ENCODE measurements at places on chromosomes 12 and 14.
A peak's percentile ranks its signal among the peaks of the same experiment; 100 is the strongest.

DNA sequence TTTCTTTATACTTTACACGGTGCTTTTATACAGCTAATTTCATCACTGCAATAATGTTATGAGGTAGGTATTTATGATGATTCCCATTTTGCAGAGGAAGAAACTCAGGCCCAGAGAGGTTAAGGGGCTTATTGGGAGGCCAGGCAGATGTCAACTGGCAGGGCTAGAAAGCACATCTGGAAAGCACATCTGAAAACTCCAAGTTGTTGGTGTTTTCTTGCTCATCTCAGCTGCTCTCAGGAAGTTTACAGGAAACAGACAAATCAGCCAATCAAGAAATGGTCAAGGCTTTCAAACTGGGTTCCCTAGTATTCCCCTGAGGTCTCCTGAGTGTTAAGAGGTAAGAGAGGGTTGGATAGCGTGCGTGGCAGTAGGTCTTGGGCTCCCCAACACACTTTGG lies 124.1 kb upstream of the MED13L start:
- DNase-seq, result no peak

DNA sequence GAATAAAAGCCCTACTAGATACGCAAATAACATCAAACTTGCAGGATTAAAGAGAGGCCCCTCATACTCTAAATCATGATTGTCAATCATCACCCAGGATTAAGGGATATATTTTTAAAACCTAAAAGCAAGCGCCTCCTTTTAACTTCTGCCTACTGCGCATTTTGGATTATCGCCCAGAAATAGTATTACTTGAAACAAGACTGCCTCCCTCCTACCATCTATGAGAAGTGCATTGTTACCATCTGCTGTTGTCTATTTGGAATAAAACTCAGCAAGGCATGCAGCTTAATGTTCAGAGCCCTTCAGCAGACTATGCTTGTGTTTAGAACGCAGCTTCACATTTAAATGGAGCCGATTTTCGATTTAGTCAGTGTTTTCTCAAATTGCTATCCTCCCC lies 79.6 kb downstream of the EXOC5 start:
- no peak for DNase-seq

GRCh38 chr14:32620303-32620702 lies 291.2 kb downstream of the AKAP6 start:
- DNase-seq, result no peak

DNA sequence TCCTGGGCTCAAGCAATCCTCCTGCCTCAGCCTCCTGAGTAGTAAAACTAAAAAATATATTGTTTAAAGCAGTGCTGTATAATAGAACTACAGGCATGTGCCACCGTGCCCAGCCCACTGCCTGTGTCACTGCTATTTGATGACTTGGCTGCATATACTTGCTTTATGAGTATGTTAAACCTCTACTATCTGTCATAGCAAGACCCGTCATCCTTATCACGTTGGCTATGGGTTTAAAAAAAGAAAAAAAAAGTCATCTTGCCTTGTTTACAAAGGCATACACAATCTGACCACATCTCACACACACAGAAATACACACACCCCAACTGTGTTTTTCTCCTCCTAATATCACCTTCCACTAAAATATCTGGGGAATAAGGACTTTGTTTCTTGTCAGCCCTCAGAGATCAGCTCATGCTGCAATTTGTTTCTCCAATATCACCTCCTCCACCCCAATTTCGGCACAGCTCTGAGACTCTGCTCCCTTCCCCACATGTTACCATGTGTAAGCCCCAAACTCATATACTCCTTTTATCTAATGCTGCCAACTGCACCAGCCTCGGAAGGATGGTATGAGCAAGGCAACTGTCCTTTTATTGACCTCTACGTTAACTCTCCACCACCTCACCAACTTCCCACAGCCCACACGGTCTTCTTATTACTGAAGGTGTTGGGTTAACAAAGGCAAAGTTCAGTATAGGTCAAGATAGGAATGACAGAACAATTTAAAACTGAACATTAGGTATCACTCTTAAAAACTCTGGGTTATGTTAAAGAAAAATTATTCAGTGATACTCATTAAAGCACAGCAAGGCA lies 802 bp upstream of the TMPRSS12 start:
- DNase-seq, result no peak

GRCh38 chr14:105075379-105076295 lies 10.4 kb upstream of the GPR132 start:
- peak; percentile 18 for DNase-seq

- peak; percentile 11 for DNase-seq
Measured at GRCh38 chr14:59465316-59466135, at the start of gene GPR135. Gene GPR135, minus strand, starts transcription at chr14:59465380. Its CDS starts 154 bp downstream, at chr14:59465226.

DNA sequence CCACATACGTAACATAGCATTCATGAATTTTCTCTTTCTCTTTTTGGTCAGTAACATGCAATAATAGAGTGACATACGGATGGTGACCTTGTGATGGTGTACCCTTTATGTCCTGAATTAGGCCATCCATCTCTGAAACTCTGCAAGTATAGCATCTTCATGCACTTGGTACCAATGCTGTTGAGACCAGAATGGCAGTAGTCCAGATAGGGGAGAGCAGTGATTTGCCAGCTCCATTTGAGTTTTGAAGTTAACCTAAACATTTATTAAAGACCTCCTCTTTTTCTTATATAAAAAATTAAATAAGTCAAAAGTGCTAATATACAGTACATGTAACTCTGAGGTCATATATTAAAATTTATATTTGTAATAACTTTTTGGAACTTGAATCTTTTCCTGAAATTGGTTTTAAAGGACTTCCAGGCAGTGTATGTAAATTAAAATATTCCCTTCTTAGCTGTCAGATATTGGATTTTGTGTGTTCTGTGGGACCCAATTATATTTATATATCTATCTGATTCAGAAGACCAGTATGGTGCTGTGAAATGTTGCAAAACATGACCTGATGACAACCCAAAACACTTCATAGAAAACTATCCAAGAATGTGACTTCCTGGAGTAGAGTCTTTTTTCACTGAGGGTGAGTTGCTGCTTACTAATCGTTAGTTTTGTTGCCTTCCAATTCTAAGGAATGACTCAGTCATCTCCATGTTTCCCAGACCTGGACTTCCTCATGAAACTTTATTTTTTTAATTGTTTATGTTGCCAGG lies 3.5 kb downstream of the ELK3 start:
- DNase-seq, result no peak

Data from CD4-positive, alpha-beta T cell treated with Interleukin-6 at 100 ng/mL for 8 hours (primary cell).